NCI-H2171 (cell line): ENCODE measurements at places on chromosomes 13 and 19.

DNA sequence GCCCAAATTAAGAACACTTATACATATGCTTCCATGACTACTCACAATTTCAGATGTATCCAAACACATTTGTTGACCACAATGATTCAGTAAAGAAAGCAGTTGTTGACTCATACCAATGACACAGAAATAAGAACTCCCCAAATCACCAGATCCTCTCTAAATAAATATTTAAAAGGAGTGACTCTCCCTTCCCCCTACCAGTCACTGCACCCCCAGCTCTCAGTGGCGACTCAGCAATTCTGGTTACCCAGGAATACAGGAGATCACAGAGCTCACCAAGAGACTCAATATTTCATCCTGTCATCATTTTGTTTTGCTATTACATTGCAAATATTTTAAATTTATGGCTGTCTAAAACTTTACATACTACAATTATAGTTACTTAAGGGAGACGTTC lies 131.5 kb downstream of the RGCC start:
- no peak for DNase-seq

DNA sequence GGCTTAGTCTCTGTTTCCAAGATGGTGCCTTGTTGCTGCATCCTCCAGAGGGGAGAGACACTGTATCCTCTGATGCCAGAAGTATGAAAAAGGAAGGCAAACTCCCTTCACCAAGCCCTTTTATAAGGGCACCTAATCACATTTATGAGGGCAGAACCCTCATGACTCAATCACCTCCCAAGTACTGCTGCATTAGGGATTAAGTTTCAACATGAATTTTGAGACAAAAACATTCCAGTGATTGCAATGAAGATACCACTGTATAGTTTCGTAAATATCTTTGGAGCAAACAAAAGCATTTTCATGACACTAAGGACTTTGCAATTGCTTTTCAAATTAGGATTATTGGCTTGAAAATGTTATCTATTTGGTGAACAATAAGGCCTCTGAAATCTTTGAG lies 63.8 kb downstream of the RNF17 start:
- no peak for DNase-seq

DNA sequence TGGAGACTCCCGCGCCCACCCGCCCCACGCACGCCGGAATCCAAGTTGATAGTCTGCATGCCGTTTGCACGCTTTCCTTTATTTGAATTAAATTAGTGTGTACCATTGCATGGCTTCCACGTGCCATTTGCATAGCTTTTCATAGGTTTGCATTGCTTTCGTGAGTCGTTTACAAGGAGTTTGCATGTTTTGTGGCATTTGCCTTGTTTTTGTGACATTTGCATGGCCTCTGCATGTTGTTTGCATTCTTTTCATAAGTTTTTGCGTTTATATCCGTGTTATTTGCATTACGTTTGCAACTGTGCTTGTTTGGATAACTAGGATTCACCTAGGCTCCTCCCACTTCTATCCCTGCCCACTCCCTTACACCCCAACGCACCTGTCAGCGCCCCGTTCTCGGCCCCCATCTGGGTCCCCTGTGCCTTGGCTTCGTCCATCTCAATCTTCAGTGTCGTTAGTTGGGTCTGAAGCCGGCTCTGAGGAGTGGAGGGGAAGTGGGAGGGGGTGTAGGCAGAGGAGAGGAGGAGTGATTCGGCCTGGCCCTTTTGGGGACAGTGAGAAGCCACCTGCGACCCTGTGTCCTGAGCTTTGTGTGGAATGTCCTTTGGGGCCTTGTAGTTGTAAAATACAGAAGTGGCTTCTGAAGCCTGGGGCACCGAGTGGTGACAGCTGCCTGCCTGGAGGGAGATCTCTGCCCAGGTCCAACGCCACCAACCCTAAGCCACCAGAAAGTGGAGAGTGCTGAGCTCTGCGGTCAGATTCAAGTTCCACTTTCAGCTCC lies 2.4 kb downstream of the CCDC194 start:
- DNase-seq: no peak

- no peak for DNase-seq
These were observed 20.5 kb upstream of the CNMD start for GRCh38 chr13:52760077-52760476.

DNA sequence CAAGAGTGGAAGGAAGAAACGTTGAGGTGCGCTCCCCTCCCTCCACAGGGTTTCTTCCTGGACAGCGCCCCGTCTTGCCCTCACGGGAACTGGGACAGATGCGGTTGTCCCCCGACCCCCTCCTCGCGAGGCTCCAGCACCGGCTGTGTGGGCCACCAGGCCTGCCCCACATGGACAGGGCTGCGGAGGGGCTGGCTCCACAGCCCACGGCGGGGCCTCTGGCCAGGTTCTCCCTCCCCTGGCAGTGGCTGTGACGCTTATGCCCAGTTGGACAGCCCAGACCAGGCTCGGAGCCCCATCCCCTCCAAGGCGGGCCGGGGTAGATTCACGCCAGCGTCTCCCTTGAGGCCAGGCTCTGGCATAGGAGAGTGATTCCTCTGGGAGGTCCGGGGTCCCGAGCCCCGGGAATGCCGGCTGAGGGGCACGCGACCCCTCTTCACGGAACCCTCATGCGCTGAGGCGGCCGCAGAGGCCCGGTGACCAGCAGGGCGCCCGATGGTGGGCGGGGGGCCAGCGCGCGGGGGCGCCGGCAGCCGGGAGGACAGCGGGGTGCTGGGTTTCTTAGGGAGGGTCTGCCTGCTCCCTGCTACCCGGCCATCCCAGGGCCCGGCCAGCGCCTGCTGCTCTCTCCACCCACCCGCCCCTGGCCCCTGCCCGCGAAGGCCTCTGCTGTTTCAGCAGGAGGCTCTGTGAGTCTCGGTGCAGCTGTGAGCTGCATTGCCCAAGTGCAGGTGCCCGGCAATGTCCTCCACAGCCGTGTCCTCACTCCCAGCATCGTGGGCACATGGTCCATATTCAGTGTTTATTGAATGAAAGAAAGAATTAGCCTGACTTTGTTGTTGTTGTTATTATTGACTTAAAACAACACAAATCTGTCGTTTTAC lies 20.3 kb upstream of the GAS6 start:
- no peak for DNase-seq

- DNase-seq: no peak
These were observed 42.1 kb upstream of the ZNF486 start for GRCh38 chr19:20124879-20125278.

- no peak for DNase-seq
These were observed 61.0 kb upstream of the F7 start for GRCh38 chr13:113044391-113045114.

DNA sequence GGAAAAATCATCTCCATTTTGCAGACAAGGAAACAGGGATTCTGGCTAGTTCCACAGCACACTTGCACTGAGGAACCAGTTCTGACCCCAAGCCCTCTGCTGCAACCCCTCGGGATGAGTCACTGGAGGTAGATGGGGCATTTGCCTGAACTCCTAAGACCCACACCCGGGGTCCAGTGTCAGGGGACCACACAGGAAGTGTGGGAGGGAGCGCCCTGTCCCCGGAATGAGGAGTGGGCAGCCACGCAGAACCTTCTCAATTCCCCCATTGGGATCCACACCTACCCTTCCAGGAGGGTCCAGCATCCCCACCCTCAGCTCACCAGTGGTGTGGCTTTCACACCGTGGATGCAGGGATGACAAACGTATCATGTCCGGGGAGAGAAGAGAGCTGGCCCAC lies 62.7 kb downstream of the TSHZ3 start:
- DNase-seq: no peak

DNA sequence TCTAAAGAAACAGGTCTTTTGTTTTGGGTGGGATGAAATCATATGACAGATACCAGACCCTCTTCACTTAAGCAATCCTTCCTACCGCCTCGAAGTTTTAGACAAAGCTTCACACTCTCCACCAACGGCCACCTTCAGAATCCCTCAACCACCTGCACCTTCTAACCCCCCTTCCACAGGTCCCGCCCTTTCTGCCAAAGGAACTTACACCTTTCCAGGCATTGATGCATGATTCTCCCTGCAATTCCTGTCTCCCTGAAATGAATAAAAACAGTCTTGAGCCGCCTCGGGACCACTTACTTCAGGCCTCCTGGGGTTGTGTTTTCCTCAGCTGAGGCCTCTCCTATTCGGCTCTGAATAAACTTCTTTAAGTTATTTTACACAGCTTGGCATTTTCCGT lies 859 bp downstream of the ZNF433 start:
- DNase-seq: no peak

GRCh38 chr19:33580026-33580644 lies 41.6 kb upstream of the CHST8 start:
- DNase-seq: no peak
